NCI-H1092 (cell line): ENCODE measurements at places on chromosomes 5 and 9.

- DNase-seq = no peak
Measured at GRCh38 chr5:16934123-16934522, 2.0 kb downstream of the MYO10 start.

DNA sequence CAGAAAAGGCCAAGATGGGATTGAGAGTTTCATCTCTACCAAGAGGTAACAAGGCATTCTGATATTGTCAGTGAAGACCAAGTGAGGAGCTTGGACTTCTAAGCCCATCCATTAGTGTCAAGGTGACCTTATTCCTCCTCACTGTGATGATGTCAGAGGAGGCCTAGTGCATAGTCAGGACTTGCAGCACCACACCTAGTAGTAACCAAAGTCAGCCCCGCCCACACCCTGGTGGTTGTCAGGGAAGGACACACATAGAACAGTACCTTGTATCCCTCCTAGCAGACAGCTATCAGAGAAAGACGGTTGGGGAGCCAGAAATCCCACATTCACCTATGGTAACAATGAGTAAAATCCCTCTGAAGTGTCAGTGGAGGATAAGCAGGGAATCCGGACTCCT is 111.7 kb downstream of the AP3B1 start:
- no peak for DNase-seq

DNA sequence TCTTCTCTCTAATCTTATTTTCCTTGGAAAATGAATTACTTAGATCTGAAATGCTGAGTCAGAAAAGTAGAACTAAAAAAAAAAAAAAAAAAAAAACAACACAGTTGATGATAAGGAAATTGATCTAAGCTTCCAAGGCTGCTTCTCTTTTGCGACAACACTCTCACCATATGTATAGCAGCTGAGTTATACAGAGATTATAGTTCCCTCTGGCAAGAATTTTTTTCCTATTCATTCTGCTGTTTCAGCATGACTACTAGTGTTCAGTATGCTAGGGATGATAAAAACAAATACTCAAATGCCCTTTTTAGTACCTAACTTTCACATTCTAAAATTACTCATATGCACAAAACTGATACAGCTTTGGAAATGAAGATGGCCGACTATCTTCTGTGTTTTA is 267.3 kb downstream of the MLLT3 start:
- DNase-seq = no peak

DNA sequence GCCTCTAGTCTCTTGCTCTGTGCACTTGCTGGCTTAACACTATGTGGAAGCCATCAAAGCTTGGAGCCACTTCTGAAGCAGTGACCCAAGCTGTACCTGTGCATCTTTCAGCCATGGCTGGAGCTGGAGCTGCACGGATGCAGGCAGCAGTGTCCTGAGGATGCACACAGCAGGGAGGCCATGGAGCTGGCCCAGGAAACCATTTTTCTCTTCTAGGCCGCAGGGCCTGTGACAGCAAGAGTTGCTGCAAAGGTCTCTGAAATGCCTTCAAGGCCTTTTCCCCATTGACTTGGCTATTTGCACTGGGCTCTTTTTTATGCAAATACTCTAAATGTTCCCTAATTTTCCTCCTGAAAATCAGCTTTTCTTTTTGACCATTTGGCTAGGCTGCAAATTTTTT is 12.9 kb upstream of the ZNF484 start:
- DNase-seq = no peak

- no peak for DNase-seq
Measured at GRCh38 chr9:92298036-92298435, 4.5 kb upstream of the IARS1 start.
